ENCODE measurements at places on chromosomes 7 and 10.
A peak's percentile ranks its signal among the peaks of the same experiment; 100 is the strongest.

GRCh38 chr10:103690281-103690680, 165.1 kb downstream of the SH3PXD2A start:
- DNase-seq = no peak

DNA sequence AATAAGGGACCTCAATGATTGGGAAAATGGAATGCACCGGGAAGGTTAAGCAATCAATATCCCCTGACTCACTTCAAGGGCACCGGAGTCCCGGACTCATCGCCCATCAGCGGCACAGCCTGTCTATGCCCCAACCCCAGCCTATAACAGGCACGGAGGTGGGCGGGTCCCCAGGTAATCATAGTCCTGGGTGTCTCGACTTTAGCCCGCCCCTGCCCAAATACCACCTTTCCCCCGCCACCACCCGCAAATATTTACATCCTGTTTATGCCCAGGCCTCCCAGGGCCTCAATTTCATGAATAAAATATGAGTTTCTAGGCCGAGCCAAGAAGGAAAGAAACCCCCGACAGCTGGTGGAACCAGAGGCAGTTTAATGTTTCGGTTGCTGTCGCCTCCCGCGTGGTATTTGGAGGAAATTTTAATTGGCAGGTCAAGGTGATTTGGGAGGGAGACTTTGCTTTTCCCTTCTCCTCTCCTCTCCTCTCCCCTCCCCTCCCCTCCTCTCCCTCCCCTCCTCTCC, 15.6 kb upstream of the RFC2 start:
- peak; percentile 83 for DNase-seq

DNA sequence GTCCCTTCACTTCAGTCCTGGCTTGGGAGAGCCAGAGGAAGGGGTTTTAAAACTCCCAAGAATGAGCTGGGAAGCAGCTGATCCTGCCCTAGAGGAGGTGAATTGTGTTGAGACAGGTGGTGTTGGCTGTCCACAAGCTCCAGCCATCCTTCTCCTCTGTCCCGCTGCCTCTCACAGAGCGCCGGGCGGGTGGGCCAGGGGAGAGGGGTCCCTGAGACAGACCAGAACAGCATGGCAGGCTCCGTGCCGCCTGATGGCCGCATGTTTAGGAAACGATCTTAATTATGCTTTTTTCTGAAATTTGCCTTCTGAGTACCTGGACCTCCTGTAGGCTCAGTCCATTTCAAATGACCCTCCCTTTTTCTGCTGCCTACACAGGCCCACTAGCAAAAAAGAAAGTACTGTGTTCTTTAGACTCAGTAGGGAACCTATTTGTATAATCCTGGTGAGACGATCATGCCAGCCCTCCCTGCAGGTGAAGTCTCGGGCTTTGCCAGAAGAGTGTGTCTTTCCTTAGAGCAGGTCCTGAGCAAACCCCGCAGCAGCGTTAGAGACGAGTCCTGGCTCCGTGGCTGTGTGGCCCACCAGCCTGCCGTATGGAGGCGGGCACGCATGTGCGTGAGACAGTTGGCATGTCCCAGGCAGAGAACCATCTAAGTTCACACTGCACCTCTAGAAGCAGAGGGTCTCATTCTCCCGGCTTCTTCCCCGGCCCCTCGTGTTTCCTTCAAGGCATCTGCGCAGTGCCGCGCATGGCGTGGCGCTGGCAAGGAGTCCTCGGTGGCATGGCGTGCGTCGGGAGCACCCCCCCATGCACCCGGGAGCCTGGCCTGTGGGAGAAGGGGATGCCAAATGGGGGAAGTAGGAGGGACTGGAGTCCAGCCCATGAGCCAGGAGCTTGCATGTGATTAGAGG, 26.3 kb upstream of the PWWP2B start:
- no peak for DNase-seq

GRCh38 chr7:146424084-146424483, 307.5 kb downstream of the CNTNAP2 start:
- DNase-seq = no peak

GRCh38 chr10:21057436-21057835, 160.3 kb upstream of the NEBL start:
- no peak for DNase-seq

DNA sequence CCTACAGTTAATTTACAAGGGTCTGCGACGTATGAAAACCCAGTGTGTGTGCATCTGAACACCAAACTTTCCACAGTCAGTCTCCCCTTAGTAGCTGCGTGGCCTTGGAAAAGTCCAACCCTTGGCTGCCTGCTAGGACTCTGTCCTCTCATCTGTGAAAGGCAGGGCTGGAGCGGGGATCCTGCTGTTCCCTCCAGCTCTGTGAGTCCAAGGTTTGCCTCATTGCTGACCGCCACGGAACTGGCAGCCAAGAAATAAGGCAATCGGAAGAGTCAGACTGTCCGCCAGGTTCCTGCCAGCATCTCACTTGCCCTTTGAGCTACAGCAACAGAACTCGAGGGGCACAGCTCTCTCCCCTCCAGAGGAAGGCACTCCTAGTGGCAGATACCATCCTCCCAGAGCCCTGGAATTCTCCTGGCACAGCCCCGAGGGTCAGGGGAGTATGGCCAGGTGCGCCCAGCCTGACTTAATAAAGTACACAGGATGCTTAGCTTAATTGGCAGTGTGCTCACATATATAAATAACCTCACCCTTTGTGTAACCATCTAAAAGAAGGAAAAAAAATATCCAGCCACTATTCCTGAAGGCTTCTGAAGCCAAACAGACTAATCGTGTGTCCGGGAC, 530.1 kb upstream of the FOXK1 start:
- DNase-seq = peak; percentile 50

DNA sequence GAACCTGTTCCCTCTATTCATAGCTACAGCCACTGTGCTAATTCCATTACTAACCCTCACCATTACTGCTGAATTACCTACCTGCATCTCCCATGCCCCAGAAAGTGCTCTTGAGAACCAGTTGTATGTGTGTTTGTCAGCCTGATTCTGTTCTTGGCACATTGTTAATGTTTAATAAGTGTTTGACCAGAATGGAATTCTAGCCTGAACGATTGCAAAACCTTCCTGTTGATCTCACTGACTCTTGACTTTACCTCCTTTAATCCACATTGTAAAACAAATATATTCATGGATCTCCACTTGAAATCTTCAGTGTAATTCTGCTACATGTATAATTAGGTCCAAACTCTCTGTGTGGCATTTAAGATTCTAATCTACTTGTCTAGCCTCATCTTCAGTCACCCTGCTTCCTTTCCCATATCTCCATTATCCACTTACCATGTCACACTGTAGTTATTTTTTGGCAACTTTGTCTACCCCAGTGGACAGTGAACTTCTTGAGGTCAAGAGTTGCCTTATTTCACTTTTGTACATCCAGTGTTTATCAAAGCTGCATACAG, 4.9 kb downstream of the ZNF277 start:
- DNase-seq = peak; percentile 65

DNA sequence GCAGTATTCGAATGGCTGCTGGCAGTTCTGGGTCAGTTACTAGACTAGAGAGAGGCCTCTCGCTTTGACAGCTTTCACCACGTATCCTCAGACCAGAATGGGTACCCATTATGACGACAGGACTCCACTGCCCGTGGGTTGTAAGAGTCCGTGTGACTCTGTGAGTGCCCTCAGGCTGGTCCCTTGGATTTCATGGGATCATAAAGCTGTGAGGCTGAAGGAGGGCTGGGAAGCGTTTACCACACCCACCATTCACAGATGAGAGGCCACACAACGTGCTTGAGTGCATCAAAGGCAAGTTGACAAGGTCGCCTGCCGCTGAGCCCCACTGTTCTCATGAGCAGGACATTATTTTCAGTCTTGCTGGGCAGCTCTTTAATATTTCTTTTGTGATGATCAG, 87.2 kb downstream of the EZH2 start:
- no peak for DNase-seq

DNA sequence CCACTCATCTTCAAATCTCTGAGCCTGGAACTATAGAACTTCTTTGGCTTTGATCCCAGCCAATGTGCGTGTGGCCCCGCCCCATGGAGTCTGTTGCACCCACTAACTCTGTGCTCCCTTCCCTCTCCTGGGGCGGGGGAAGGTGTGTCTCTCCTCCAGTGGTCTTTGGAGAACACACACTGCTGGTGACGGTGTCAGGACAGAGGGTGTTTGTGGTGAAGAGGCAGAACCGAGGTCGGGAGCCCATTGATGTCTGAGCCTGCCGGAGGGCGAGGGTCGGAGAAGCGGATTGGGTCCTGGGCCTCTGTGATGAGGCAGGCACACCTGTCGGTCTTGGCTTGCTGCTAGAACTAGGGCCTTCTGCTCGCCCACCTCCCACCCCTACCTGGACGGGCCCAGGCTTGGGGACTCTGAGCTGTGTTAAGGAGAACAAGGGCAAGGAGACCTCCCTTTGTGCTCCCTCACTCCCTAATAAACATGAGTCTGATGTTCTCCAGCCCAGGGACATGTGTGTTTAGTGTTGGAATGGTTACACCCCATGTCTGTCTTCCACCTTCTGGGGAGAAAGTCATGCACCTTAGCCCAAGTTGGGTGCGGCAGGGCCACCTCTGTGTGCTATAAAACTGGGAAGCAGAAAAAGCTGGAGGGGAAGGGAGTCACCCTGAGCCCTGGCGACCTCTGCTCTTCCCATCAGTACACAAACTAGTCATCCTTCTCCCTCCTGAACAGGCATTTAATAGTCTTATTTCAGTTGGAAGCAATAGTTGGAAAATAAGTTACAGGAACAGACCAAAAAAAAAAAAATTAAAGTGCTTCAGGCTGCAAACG, 4.6 kb downstream of the TRAPPC14 start:
- no peak for DNase-seq

DNA sequence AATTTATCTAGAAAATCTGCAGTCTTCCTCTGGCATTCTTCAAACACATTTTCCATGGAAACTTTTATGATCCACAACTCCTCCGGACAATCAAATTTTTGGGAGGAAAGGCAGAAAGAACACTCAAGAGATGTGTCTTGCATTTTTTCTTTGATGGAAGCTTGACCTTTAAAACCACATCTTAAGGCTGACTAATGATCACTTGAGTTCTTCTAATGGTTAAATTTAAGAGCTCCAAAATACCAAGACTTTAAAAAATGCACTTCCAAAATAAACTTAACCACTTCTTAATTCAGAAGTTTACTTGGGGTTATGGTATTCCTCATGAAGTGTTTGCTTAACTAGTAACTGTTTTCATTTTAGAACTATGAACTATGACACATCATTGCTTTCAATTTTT, 43.3 kb downstream of the ETV1 start:
- no peak for DNase-seq

DNA sequence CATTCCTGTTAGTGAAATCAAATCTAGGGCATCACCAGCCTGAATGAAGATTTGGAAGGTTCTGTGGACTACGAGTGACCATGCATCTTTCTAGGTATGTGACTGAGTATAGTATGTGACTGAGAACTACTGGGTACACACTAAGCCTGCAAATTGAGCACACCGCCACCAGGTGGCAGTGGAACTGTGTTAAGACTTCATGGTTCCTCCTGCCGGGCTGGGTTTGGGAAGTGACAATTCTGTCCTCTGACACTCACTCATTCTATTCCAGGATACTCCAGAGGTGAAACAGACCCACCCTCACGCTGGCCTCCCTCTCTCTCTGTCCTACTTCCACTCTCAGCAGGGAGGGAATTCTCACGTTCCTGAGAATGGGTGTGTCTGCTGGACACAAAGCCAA, 84.0 kb upstream of the TMEM248 start:
- DNase-seq = no peak

- peak; percentile 77 for DNase-seq
Measured at GRCh38 chr10:34739915-34740314, 75.2 kb downstream of the PARD3 start.

- no peak for DNase-seq
Measured at GRCh38 chr10:29836396-29836795, 201.6 kb upstream of the SVIL start.

- no peak for DNase-seq
Measured at GRCh38 chr7:7653593-7654187, 13.1 kb downstream of the UMAD1 start.

DNA sequence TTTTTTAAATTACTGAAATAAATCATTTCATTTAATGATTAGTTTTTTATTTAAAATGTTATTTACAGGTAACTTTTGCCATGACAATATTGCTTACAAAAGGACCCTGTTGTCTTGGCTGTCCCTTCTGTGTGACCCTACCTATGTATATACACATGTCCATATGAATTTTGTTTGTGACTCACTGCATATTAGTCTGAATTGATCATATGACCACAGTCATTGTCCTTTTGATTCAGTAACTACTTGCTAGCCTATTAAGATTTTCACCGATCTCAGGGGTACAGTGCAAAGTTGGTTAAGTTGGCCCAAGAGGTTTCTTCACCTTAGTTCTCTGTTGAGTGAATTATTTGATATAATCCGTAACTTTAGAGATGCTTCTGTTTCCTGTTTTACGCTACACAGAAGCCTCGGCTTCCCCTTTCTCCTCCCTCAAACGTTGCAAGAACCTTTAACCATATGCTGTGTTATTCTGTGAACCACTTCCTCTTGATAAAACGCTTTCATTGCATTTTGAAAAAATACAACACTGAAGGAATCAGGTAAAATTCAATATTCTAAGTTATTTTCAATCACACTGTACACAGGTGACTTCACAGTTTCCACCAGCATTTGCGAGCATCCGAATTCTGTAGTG, 43.9 kb downstream of the APBB1IP start:
- DNase-seq = no peak

DNA sequence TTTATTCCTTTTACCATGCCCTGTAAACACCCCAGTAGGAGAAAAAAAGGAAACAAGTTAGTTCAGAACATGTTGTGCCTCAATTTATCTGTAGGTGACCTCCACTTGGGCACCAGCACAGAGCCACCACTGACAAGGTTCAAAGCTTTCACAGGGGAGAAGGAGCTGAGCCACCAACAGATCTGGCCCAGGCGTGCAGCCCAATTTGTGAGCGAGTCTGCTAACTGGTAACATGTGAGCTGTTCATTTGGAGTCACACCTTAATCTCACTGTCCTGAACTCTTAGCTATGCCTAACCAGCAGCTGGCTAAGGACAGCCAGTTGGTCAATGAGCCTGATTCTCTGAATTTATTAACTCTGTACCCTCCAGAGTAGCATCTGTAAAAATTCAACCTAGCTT, 78.4 kb upstream of the CAMK2B start:
- DNase-seq = no peak

DNA sequence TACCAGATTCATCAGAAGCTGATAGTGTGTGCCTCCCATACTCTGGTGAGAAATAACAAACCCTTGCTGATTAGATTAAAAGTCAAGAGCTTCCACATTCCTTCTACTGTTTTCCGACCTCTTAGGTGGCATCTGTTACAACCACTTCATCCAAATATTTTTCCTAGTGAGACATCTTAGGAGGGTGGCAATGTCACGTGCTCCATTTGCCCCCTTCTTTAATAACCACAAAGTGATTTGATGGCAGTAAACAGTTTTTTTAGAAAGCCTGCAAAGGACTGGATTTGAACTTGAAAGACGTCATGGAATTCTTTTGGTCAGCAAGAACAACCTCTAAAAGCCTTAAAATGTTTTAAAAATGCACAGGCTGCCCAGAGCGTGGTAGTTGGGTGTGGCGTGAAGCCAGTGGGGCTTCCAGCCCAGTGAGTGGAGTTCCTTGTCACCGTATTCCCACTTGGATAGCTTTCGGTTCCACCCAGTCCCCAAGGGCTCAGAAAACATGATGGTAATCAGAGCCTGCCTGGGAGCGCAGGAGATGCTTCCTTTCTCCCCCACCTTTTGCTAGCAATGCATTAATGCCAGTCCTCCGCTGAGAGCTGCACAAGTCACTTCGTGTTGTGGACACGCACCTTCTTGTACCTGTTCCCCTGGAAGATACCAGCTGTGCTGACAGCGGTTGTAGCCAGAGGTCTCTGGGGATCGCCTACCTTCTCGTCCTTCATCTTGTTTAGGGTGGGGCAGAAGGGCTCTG, 256.4 kb downstream of the KIAA1217 start:
- DNase-seq = no peak

- no peak for DNase-seq
Measured at GRCh38 chr7:152054367-152055230, 29.1 kb downstream of the GALNT11 start.

- no peak for DNase-seq
Measured at GRCh38 chr7:151012911-151013347, 11.4 kb downstream of the ATG9B start.
